CD8-positive, alpha-beta memory T cell (primary cell): ENCODE measurements at places on chromosomes 11 and 22. TPM values are rescaled to one million over a fixed set of nuclear protein-coding genes. Genes with fewer than 3 reads are reported as not detected.

- H3K4me1 ChIP-seq = no peaks in the 10 kb centered on the region
- no peak for DNase-seq
- no peaks in the 10 kb centered on the region for H3K36me3 ChIP-seq
- no peak overlapping the region for H3K4me3 ChIP-seq
- no peaks in the 10 kb centered on the region for H3K27me3 ChIP-seq
- H3K27ac ChIP-seq = no peak overlapping the region
Observed at GRCh38 chr11:119835753-119836152, 106.8 kb upstream of the NECTIN1 start.

GRCh38 chr11:108228251-108228650 lies 5.4 kb downstream of the ATM start:
- H3K36me3 ChIP-seq = peaks cover 29% of the 10 kb centered on the region
- H3K4me3 ChIP-seq = peak overlapping the region; percentile 35
- peaks cover 51% of the 10 kb centered on the region for H3K4me1 ChIP-seq

DNA sequence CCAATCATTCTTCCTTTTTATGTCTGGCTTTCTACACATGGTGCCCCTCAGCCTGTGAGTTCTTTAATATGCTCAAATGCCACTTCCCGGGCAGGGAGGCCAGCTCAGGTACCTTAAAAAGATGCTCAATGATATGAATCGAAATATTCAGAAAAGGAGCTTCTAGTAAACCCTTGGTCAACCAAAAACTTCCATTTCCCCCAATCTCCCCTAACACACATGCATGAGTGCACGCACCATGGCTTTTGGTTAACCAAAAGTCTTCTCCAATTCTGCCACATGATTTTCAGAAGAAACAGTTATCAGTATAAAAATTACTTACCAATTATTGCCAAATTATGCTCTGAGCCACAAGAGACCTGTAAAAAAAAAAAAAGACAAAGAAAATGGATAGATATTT lies 135.0 kb downstream of the SERGEF start:
- H3K4me3 ChIP-seq = no peak overlapping the region
- H3K27me3 ChIP-seq = no peaks in the 10 kb centered on the region
- no peak overlapping the region for H3K27ac ChIP-seq

DNA sequence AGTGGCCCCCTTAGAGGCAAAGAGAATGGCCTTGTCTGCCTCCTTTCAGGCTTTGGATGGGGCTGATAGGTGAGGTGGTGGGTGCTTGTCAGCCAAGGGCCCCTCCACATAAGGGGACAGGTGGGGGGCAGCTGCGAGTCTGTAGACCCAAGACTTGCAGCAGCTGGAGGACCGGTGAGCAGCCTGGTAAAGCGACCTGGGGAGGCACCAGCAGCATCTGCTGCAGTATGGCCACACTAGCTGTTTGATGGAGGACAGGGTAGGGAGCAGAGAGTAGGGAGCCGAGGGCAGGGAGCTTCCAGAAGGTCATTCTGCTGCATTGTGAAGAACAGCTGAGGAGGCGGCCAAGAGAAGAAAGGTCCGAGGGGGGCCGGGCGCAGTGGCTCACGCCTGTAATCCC lies 16.8 kb upstream of the MRTFA start:
- H3K27me3 ChIP-seq = no peaks in the 10 kb centered on the region
- no peaks in the 10 kb centered on the region for H3K4me1 ChIP-seq
- no peak overlapping the region for H3K27ac ChIP-seq
- no peak for DNase-seq
- H3K36me3 ChIP-seq = no peaks in the 10 kb centered on the region
- H3K4me3 ChIP-seq = no peak overlapping the region

Gene CDC42BPG
- total RNA-seq = 0.66 TPM
